Skin of body (tissue), 3 donors: ENCODE measurements at places on chromosomes 1 and 21.

GRCh38 chr1:228860911-228861831, 125.9 kb downstream of the RHOU start:
- DNase-seq, result no peak

DNA sequence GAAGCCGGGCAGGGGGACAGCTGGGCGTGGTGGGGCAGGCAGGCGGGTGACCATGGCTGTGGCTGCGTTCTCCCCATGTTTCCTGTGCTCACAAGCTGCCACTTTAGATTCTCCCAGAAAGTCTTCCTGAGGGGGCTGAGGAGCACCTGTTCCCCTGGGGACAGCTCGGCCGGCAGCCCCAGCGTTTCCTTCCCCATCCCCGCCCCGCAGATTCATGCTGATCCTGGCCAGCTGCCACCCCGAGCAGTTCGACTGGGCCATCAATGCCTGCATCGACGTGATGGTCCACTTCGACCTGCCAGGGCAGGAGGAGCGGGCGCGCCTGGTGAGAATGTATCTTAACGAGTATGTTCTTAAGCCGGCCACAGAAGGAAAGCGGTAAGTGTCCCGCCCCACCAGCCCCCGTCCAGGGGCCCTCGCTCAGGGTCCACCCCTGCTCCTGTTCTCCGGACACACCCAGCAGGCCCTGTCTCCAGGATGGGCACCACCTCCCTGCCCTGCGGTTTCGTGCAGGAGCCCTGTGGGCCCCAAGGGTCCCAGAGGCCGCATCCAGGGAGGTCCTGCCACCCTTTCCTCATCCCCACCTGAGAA, 10.9 kb upstream of the ATAD3B start:
- DNase-seq, result no peak

DNA sequence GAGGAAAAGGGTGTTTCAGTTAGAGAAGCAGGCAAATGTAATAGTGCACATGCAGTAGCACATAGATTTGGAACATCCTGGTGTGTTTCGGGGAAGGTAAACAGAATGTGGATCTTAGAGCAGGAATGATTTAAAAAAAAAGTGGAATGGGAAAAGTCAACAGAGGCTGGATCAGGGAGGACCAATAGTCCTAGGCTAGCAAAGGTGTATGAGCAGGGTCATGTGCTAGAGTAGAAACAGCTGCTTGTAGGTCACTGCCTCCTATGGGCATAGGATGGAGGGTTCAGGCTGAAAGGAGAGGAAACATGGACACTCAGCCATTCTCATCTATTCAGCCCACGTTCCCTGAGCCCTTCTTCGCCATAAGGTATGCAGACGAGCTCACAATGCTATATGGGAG, 3.7 kb upstream of the KPNA6 start:
- DNase-seq, result no peak

DNA sequence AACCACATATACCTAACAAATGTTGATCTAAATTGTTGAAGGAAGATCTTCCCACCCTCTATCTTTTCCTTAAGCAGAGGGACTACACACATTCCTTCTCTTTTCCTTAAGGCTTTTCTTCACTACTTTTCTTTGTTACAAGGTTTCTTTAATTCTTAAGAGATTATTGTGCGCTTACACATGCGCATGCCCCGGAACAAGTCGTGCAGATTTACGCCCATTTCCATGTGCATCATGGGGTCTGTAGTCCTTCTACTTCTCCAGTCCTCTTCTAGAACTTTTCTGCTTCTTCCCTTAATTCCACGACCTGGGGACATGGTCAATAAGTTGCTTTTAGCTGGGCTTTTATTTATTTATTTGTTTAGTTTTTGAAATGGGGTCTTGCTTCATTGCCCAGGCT, 1.7 kb upstream of the CHRNB2 start:
- DNase-seq, result no peak

DNA sequence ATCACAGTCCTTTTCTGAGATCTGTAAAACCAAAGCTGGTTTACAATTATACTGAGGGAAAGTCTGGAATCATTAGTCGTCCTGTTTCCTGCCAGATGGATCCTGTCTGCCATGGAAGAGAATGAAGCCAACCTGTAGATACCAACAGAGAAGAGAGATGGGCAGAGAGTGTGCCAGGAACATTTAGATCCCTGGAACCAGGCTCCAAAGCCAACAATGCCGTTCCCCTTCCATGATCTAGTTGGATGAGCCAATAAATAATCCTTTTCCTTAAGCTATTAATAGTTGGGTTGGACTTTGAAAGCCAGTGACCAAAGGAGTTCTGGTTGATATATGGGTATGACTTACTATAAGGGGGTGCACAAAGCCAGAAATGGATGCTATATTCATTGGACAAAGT, 15.0 kb downstream of the CAPN8 start:
- no peak for DNase-seq

- peak; percentile 3 for DNase-seq
Measured at GRCh38 chr1:201955729-201956143, 433 bp downstream of the TIMM17A start.

DNA sequence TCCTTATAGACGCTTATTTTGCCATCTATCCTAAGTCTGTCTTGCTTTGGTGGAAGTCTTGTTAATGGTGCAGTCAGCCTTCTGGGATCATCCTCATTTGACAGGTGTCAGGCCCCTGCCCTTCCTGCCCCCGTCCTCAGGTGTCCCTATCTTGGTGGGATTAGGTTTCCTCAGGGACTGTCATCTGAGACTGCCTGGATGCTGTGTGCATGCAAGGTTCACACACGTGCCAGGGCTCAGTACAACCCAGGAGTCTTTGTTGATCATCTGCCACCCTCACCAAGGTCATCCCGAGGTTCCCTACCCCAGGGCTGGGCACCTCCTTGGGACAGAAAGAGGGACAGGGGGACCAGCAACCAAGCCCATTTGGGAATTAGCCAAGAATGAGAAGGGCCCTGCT, 18.0 kb downstream of the PADI2 start:
- no peak for DNase-seq

GRCh38 chr1:208134491-208134890, 109.7 kb downstream of the PLXNA2 start:
- DNase-seq, result no peak

- DNase-seq, result no peak
Measured at GRCh38 chr1:230610589-230610988, 31.7 kb upstream of the COG2 start.

GRCh38 chr1:25524568-25525360, 18.6 kb upstream of the LDLRAP1 start:
- no peak for DNase-seq

GRCh38 chr1:171984850-171985485, 143.7 kb downstream of the DNM3 start:
- DNase-seq, result peak; percentile 26

- no peak for DNase-seq
Measured at GRCh38 chr1:16615253-16616252, 2.2 kb upstream of the NBPF1 start.

- no peak for DNase-seq
Measured at GRCh38 chr1:152747831-152748230, 10.0 kb upstream of the KPRP start.

GRCh38 chr1:16252912-16253311, 15.9 kb upstream of the CPLANE2 start:
- DNase-seq, result no peak

GRCh38 chr1:35564884-35565741, 7.5 kb downstream of the NCDN start:
- no peak for DNase-seq

DNA sequence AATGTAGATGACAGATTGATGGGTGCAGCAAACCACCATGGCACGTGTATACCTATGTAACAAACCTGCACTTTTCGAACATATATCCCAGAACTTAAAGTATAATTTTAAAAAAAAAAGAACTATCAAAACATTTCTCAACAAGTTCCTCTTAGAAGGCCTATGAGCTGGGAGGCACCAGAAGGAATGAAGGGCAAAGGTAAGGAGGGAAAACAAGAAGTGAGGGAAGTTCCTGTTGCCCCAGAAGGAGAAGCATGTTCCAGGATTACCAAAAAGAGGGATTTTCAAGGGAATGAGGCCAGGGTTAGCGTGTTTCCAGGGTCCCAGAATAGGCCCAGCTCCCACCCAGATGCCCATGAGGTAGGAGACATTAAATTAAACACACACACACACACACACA, 361.0 kb downstream of the SETD4 start:
- no peak for DNase-seq
